Stimulated activated CD4-positive, alpha-beta T cell treated with anti-CD3 and anti-CD28 coated beads, Interleukin-1b, Interleukin-23, amount 100 ng/mL, for 1 hour (primary cell): ENCODE measurements at places on chromosomes 16 and 17.

- no peak for DNase-seq
Observed at GRCh38 chr17:48373883-48374282, 56.1 kb downstream of the SKAP1 start.

DNA sequence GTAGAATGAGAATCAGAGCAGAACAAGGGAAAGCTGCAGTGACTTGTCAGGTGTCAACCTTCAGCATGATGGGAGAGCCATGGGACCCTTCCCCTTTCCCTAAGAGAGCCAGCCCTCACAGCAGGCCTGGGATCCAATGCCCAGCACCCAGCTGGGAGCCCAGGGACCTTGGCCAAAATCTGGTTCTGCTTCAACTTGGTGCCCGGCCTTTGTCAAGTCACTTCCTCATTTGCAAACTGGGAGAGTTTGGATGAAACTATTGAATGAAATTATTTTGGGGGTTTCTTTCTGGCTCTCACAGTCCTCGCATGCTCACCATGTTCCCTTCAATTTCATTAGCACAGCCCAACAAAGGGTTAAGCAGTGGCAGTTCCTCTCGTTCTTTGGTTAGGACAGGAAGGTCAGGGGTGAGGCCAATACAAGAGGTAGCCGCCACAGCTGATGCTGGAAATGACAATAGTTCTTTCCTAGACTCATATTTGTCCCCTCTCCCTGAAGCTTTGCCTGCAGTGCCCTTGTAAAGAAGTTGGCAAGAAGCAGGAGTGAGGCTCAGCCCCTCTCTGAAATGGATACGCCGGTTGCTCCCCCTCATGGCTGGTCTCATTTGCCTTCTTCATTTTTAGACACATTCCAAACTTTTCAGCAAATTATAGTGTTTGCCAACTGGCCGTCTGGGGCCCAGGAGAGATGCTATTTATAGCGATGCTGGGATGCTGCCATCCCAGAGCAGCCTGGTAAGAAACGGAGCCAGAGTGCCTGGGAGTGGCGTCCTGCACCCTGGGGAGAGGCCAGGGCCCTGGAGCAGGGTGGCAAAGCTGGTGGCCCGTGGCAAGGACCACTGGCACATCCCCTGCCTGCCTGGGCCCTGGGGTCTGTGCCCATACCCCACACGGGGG is 34.5 kb upstream of the MEOX1 start:
- DNase-seq: no peak

GRCh38 chr16:11677959-11678881 is 10.0 kb downstream of the SNN start:
- no peak for DNase-seq

- DNase-seq: no peak
Observed at GRCh38 chr16:56984639-56985038, 4.7 kb upstream of the NLRC5 start.

GRCh38 chr16:12529582-12529981 is 274.1 kb downstream of the CPPED1 start:
- no peak for DNase-seq

- no peak for DNase-seq
Observed at GRCh38 chr16:24253192-24253591, 2.9 kb upstream of the CACNG3 start.

GRCh38 chr16:20844054-20844453 is 37.7 kb downstream of the REXO5 start:
- DNase-seq: no peak

DNA sequence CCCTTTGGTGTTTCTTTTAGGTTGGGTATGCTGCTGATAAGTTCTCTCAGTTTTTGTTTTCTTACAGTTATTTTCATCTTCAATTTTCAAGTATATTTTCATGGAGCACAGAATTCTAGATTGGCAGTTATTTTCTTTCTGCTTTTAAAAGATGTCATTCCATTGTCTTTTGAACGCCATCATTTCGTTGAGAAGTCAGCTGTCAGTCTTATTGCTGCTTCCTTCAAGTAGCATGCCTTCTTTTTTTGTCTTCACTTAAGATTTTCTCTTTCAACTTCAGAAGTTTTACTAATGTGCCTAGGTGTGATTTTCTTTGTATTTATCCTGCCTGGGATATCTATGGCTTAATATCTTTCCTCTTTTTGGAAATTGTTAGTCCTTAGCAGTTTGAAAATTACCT is 262.2 kb upstream of the PMFBP1 start:
- DNase-seq: no peak

DNA sequence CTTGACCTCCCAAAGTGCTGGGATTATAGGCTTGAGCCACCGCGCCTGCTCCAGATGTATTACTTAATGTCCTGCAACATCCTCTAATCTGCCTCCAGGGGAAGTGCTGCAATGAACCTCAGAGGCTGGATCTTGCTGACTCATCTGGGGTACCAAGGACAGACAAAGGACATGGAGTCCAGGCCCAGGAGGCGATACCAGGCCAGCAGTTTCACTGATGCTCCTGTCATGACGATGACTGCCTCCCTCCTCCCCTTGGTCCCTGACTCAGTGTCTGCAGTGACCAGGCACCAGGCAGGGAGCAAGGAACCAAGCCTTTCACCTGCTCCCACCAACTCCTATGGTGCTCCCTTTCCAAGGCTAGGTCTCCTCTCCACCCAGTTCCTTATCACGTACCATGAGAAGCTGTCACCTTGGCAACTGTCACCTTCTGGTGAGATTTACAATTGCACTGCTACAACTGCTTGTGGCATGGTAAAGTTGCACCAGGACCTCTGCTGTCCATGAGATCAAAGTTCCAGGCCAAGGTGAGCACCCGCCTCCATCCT is 21.6 kb upstream of the PHOSPHO1 start:
- no peak for DNase-seq
